Right ventricle myocardium superior (tissue), 1 donor: ENCODE measurements at places on chromosomes 6 and 20.
A peak's percentile ranks its signal among the peaks of the same experiment; 100 is the strongest.

DNA sequence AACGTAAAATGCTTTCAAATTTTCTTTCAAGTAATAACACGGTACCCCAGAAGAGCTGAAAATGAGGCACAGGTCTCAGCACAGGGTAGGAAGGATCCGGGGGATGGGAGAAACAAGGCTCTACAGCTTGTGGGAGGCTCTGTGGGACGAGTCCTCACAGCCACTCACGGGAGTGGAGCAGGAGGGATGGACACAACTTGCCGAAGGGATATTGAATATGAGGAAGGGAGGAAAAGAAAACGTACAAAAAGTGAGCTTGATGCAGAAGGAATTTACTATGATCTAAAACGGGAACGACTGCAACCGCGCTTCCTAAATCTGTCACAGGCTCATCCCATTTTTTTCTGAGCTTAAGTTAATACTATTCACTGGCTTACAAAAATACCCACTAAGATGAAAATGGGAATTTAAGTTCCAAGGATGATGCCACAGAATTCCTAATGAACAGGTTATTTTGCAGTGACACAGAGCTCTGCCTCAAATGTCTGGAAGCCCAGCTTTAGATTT is 72.9 kb downstream of the FYN start:
- no peak for DNase-seq

- no peak for DNase-seq
These were observed 140.4 kb downstream of the UST start for GRCh38 chr6:148887181-148887580.

GRCh38 chr6:56062836-56063235 is 184.5 kb downstream of the COL21A1 start:
- no peak for DNase-seq

- no peak for DNase-seq
These were observed 24.1 kb upstream of the SALL4 start for GRCh38 chr20:51826372-51826771.

- no peak for DNase-seq
These were observed 906 bp upstream of the BTN3A2 start for GRCh38 chr6:26363882-26364701.

DNA sequence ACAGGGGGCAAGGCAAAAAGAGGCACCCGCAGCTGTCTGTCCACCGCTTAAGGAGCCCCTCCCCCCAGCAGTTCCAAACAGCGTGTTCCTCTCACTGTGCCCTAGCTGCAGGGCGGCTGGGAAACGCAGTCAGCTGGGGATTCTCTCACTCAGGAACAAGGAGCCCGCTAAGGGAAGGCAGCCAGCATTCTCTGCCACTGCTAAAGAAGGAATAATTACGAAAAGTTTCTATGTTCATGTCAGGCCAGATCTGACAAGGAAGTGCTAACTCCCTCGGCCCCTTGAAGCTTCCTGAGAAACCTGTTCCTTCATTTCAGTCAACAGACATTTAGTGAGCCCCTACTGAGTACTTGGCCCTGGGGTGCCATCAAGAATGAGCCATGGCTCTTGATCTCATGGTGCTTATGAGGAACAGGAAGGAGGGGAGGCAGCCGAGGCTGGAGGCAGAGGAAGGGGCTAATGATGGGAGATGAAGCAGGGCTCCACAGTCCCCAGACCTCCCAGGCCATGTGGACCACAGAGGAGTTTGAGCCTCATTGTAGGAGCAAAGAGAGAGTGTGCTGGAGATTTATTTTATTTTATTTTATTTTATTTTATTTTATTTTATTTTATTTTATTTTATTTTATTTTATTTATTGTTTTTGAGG is 101.7 kb upstream of the PMEPA1 start:
- DNase-seq = no peak

GRCh38 chr20:36574366-36575135 is 1.2 kb downstream of the TGIF2 start:
- DNase-seq = peak; percentile 66

DNA sequence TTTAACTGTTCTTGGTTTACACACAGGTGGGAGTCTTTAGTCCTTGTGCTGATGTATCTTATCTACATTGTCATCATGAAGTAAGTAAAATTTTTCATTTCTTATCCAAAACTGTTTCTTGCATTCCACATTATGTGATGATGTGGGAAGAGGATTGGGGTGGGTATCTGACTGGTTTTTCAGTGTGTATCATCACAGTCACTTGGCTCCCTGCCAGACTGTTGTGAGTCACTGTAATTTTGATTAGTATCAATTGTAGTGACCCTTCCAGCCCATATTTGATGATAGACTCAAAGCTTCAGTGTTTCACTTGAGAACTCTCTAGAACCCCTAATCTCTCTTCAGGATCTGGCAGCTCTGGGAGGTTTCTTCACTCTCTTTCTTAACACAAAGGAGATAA is 84.5 kb upstream of the RIN2 start:
- no peak for DNase-seq

DNA sequence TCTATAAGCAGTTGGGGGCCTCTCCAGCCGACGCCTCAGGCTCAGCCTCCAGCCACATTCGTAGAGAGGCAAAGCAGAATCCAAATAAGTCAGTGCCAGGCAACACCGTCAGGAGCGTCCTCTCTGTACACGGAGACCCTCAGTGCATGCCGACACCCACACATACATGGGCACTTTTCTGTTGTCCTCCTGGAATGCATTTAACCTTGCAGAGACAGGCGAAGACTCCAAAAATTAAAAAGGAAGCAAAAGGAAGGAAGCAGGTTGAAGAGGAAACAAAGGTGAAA is 325.9 kb downstream of the TAF4 start:
- no peak for DNase-seq

DNA sequence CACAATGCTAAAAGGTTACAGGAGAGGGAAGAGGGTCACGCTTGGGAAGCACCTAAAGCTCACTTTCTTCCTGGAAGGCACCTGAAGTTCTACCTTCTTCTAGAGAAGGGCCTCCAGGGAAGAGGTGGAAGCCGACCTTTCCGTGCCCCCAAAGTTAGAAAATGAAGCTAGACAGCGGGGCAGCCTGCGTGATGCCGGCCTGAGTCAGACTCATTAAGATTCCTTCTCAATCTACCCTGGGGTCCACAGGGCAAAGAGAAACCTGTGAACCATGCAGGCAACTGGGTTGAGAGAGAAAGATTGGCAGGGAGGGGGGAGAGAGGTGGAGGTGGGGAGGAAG is 54.8 kb upstream of the CCDC167 start:
- DNase-seq = no peak

GRCh38 chr6:106072501-106073090 is 13.5 kb upstream of the PRDM1 start:
- no peak for DNase-seq

GRCh38 chr6:14549304-14549770 is 431.8 kb downstream of the CD83 start:
- DNase-seq = no peak

GRCh38 chr6:163603395-163603794 is 188.9 kb downstream of the QKI start:
- DNase-seq = no peak

- DNase-seq = no peak
These were observed 35.9 kb downstream of the EPM2A start for GRCh38 chr6:145699462-145699861.

GRCh38 chr20:33917831-33918525 is 75.7 kb upstream of the RALY start:
- no peak for DNase-seq

GRCh38 chr6:43728586-43728985 is 41.0 kb upstream of the MRPS18A start:
- DNase-seq = no peak

GRCh38 chr20:21921251-21921650 is 215.8 kb downstream of the PAX1 start:
- no peak for DNase-seq

DNA sequence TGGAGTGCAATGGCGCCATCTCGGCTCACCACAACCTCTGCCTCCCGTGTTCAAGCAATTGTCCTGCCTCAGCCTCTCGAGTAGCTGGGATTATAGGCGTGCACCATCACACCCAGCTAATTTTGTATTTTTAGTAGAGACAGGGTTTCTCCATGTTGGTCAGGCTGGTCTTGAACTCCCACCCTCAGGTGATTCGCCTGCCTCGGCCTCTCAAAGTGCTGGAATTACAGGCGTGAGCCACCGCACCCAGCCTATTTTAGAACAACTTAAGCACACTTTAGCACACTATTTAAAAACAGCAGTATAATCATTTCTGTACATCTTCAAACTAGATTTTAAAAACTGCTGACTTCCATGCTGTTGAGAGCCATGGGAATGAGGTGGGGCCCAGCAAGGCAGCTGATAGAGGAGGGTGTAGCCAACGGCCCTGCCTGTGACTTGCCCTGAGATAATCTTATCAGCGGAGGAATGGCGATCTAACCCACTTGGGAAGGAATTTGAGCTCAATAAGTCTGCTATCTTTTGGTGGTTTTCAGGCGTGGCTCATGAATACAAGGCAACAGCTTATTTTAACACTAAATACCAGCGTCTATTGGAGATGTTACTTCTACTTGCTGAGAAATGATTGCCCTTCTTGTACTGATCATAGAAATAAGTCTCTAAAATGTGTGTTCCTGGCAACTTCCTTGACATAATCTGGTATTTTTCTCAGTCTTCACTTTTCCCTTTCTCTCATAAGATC is 12.1 kb downstream of the ZDHHC14 start:
- DNase-seq = no peak

DNA sequence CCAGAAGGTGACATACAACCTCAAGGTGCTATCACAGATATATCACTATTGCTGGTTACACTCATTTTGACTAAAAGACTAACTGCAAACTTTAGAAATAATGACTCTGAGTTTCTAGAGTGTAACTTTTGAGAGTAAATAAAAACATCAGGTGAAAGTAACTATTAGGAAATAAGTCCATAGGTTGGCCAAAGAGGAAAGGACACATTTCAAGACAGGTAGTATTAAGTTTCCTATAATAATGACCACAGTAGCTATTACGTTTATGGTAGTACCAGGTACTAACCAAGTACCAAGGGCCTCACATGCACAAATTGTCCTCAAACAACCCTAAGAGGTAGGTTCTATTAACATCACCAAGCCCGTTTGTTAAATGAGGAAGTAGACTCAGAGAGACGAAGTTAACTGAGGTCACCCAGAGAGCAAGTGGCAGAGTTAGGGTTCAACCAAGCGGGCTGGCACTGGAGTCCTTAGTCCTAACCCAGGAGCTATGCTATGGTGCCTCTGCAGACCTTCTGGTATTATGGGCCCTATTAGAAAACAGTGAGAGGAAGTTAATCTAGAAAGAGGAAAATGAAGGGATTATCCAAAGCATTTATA is 36.8 kb downstream of the HEBP2 start:
- no peak for DNase-seq

GRCh38 chr6:44446626-44447300 is 59.3 kb downstream of the CDC5L start:
- no peak for DNase-seq

DNA sequence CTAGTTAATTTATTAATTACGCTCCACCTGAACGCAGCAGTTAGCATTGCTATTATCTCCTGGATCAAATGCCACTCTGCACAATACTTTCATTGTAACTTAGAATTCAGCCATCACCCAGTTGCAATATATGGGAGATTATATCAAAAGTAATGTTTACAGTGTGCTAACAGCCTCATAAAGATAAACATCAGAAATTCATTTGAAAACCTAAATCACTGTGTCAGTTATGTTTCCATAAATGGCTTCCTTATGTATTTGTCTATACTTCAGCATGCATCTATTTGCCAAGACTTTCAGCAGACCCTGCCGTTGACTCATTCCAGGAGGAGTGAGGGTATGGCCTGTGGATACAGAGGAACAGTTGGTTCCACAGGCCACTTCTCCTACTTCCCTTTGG is 300.1 kb downstream of the TFAP2B start:
- DNase-seq = no peak

DNA sequence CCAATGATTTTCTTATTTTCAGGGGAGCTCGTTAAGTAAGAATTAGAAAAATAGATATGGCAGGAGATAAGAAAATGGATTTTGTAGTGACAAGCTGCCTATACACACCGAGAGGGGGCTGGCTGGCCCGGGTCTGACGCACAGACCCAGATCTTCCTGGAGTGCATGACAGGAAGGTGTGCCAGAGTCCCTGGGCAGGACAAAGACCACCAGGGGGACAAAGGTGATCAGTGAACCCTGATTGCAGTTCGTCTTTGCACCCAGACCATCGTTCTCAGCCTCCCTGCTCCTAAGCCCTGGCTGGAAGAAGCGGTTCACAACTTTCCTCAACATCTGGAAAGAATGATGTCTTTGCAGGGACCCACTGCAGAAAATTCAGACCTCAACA is 24.3 kb downstream of the CDH22 start:
- DNase-seq = no peak

GRCh38 chr6:139164001-139164400 is 29.1 kb downstream of the HECA start:
- DNase-seq = no peak

GRCh38 chr6:42047790-42048405 is 2.4 kb upstream of the TAF8 start:
- DNase-seq = no peak

DNA sequence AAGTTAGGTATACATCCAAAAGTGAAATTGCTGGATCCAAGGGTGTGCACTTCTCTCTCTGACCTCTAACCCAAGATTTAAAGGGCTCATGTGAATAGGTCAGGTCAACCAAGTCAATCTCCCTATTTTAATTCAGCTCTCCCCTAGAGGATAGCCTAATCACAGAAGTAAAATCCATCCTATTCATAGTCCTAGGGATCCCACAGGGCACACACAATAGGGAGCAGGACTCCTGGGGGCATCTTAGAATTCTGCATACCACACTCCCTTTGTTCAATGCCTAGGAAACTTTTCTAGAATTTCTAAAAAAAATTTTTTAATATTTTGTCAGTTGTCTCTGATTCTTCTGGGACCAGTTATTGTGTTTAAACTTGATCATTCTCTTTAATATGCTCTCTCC is 35.1 kb downstream of the CST9L start:
- no peak for DNase-seq

DNA sequence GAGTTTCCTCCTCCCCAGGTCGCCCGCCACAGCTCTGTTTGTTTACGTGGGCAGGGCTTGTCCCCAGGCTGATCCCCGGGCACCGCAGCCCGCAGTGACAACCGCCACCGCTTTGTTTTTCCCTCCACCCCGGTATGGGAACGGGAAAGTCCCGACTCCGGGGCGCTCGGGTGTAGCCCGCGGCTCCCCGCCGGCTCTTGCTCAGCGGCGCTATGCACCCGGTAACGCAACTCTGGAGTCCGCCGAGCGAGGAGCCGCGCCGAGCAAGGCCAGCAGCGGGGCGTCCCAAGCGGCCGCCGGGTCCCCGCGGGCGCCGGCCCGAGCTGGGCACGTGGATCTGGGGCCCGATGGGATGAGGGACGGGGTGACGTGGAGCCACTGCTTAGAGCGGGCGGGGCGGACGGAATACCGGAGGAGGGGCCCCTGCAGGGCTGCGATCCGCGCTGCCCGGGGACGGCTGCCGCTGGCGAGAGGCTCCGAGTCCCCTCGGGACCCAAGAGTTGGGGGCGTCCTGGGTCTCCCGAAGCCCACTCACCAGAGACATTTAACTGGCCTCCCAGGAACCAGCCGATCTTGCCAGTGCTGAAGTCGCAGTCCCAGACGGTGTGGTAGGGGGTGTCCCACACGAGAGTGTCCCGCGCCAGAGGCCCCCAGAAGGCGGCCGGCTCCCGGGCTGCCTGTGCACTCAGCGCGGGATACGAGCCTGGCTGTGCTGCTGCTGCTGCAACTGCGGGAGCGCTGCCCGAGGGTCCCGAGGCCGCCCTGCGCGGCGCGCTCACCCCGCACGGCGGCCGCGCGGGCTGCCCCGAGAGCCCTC is 497 bp downstream of the ACSS1 start:
- DNase-seq = peak; percentile 86
